Activated CD4-positive, alpha-beta T cell treated with anti-CD3 and anti-CD28 coated beads, Interleukin-2, amount 50 U/mL, for 1 hour (primary cell): ENCODE measurements at places on chromosomes 4 and X.

DNA sequence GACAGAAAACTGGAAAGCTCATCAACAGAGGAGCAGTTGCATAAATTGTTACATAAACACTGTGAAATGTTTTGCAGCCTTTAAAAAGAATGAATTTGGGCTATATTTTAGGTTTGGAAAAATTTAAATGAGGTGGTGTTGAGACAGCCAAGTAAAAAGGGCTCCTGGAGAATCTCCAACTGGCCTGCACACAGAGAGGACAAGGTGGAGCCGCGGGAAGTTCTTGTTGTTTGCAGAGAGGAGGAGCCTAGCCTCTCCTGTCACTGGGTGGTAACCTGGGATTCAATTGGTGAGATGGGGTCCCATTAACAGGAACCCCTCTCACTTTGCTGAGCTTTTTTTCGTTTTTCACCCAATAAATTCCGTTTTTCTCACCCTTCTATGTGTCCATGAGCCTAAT is 13.4 kb downstream of the GIMD1 start:
- DNase-seq = no peak

- DNase-seq = no peak
Observed at GRCh38 chrX:101986586-101986985, 54.8 kb upstream of the ZMAT1 start.

- no peak for DNase-seq
Observed at GRCh38 chr4:116796022-116796421, 289.4 kb downstream of the TRAM1L1 start.

GRCh38 chr4:100017637-100018310 is 67.7 kb upstream of the H2AZ1 start:
- DNase-seq = no peak

DNA sequence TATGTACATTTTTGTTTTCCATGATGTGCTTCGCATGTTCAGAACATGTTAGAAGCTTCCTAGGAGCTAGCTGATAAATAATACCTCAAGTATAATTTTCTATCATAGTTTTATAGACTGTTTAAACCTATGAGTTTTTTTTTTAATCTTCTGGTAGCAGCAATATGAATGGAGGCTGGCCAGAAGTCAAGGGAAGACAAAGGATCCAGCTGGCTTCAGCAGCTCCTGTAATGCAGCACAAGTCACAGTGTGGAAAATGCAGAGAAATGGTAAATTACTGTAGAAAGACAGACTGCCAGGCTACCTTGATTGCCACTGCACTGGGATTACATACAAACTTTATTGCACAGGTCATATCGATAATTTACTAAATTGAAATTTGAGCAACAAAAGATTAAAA is 537.9 kb downstream of the IQCM start:
- DNase-seq = no peak

DNA sequence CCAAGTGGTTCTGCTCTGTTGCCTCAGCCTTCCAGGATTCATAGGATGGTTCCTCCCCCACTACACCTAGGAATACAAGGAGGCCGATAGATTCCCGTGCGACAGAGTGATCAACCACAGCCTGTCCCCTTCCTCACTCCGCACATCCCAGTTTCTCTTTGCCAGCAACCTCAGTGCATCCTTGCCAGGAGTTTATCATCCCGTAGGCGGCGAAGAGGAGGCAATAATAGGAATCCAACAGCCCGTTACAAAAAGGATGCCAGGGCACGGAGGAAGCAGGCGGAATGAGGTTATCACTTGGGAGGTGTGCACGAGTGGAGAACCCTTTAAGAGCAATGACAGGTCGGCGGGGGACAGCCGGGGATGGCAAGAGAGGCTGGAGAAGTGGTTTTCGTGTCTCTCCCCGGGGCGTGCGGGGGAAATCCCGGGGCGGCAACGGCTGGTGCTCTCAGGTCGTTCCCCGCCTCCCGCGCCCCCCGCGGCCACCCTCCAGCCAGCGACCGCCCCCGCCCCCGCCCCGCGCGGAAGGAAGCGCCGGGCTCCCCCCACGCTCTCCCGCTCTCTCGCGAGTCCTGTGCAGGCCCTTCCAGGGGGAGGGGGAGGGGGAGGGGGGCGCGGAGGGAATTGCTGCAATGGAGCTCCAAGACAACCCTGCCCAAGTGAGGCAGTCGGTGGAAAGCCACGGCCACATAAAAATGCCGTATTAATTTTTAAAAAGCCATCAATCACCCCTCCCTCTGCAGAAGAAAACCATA is 1.6 kb downstream of the PPP3CA start:
- DNase-seq = peak; percentile 58

DNA sequence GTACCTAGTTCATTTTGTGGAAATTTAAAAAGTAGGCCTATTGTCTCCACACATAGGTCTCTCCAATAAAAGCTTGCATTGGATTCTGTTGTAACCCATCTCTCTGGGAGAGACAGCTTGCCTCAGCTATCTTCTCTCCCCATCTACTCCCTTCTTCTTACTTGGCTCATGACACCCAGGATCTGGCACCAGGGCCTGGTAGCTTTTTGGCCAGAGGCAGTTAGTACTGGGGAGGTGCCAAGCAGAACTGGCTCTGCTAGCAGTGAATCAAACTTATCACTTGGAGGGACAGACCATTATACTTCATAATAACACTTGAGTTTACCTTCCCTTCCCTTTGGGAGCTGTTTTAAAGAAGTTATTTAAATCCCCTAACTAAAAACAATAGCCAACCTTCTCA is 31.8 kb downstream of the PLAC1 start:
- DNase-seq = no peak

GRCh38 chrX:100081503-100081902 is 328.6 kb downstream of the PCDH19 start:
- no peak for DNase-seq

GRCh38 chr4:123587983-123588494 is 191.4 kb downstream of the SPRY1 start:
- no peak for DNase-seq

GRCh38 chr4:67273666-67274065 is 271.6 kb downstream of the CENPC start:
- DNase-seq = no peak

DNA sequence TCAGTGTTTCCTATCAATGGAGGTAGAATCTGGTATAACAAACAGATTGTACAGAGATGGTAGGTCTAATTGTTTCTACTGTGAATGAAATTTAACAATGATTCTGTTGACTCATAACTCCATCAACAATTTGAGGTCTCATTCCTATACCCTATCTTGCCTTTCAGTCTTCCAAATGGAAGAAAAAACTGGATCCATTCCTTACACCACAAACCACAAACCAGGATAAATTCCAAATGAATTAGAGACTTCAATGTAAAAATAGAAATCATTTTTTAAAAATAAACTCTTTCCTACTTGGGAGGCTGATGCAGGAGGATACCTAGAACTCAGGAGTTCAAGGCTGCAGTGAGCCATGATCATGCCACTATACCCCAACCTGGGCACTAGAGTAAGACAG is 114.4 kb upstream of the WDR44 start:
- no peak for DNase-seq

GRCh38 chrX:64205441-64205734 is at the start of gene AMER1:
Gene AMER1 (minus strand): TSS chrX:64205708. CDS start chrX:64193286, 12,422 bp downstream.
- no peak for DNase-seq

DNA sequence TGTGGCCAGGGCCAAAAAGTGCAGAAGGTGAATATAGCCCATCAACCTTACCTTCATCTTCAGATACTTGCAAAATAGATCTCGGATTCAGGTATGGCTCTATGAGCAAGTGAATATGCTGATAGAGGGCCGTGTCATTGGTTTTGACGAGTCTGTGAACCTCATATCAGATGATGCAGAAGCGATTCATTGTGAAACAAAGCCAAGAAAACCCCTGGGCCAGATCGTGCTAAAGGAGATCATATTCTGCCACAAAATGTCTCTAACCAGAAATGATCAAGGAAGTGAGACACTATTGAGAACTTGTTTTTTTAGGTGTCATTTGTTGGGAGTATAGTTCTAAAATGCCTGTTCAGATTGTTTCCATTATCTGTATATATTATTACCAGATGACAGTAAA is 48.3 kb downstream of the PDK3 start:
- DNase-seq = no peak

GRCh38 chrX:12910423-12911121 is 4.2 kb downstream of the TLR8 start:
- no peak for DNase-seq

- no peak for DNase-seq
Observed at GRCh38 chrX:14377427-14377826, 151.9 kb upstream of the GLRA2 start.

DNA sequence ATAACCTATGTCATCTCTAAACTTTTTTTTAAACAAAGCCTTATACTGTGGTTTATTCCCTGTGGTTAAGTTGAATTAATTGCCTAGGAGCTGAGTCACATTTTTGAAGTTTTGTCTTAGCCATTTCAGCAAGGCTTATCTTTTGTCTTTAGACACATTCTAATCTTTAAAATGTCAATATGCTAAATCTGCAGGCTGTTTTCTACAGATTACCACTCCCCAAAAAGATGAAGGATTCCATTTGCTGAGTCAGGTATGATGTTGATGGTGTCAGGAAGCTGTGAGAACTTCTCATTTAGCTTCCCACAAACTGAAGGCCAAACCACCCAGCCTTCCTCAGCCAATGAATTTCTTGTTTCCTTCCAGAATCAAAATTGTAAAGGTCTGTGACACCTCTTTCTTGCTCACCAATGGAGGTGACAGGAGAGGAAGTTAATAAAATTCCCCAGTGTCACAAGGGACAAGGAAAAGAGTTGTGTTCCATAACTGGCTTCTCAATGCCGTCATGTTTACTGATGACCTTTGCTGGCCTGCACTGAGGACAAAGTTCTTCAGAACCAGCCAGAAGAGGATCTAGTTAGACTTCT is 3.7 kb upstream of the CXCL6 start:
- no peak for DNase-seq

DNA sequence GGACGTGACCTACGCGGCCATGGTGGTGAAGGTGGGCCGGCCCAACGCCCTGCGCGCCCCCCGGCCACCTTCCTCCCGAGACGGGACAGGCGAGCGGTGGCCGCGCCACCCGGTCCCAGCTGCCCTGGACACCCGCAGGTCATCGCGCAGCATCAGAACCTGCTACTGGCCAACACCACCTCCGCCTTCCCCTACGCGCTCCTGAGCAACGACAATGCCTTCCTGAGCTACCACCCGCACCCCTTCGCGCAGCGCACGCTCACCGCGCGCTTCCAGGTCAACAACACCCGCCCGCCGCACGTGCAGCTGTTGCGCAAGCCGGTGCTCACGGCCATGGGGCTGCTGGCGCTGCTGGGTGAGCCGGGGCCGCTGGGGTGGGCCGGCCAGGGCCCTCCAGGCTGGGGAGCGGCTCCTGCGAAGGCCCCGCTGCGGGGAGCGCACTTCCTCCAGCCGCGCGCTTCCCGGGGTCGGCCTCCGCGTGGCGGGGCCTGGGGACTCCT is 9.0 kb upstream of the SLC26A1 start:
- no peak for DNase-seq

- DNase-seq = no peak
Observed at GRCh38 chr4:7924570-7924969, 15.1 kb downstream of the AFAP1 start.

DNA sequence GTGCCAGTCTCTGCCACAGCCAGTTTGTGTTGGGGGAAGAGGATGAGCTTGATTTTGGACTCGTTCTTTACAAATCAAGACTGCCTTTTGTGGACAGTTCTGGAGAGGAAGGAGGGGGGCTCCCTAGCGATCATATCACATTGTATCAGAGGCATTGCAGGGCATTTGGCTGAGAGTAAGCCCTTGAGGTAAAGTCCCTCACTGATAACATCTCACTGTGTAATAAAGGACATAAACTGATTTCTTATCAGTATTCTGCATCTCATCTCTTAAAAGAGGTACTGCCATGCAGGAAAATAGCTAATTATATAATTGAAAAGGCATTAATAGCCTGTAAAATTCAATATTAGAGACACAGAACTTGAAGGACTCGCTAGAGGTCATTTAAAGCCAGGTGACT is 6.1 kb upstream of the IGFBP7 start:
- DNase-seq = no peak

DNA sequence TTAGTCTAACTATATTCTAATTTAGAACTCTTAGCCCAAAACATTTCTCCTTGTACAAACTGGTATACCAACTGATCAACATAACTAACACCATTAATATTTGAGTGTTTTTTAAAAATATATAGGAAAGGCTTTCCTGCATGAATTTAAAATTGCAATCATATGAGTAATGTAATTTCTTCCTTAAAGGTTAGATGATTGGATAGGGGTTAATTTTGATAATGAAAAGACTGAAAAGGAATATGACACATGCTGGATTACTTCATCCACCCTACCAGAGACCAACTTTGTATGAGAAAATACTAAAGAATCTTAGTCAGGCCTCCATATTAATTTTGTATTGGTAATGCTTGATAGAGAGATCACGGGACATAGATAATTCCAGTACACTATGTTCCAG is 25.1 kb upstream of the PLS3 start:
- no peak for DNase-seq

DNA sequence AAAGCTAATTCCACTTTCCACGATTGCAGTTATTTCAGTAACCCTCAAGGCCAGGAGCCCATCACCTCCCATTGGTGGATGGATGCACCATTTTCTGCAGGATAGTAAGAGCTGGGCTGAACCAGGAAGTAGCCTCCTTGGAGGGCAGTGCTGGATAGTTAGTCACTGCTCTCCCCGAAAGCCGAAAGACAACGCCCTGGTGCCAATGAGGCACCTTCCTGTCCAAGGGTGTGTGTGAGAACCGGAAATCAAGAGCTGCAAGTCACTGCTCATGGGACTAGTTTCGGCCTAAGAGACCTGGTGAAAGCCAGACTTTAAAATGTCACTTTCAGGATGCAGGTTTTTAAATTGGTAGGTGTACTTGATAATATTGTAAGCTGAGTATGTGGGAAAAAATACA is 203.8 kb upstream of the HS3ST1 start:
- DNase-seq = no peak

GRCh38 chr4:41430792-41431191 is 107.2 kb upstream of the LIMCH1 start:
- DNase-seq = no peak

- DNase-seq = no peak
Observed at GRCh38 chr4:17166954-17167353, 268.5 kb upstream of the LDB2 start.

- DNase-seq = no peak
Observed at GRCh38 chr4:180751009-180751408, 1492.2 kb upstream of the TENM3 start.

DNA sequence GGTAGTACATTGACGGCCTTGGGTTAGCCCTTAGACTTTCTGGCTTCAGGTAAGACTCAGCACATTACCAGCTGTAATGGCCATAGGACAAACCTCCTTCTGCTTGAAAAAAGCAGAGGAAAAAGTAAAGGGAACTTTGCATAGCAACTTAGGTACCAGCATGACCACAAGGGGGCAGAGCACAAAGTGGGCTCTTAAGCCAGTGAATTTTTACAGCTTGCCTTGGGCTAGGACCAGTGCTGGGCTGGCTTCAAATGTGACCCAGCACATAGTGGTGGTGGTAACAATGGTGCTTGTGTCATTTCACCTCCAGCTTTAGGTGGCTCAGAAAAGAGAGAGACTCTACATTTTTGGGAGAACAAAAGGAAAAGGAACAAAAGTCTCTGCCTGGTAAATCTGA is 66.1 kb downstream of the KLHL4 start:
- DNase-seq = no peak
